ENCODE measurements at places on chromosomes 7 and 10. TPM values are rescaled to one million over a fixed set of nuclear protein-coding genes. Genes with fewer than 3 reads are reported as not detected.

- DNase-seq, result no peak
These were observed 35.2 kb upstream of the STOX1 start for GRCh38 chr10:68792115-68792514.

- DNase-seq, result no peak
These were observed 3.8 kb downstream of the SHTN1 start for GRCh38 chr10:117001144-117001543.

- DNase-seq, result peak; percentile 81
These were observed 62.3 kb upstream of the LBX1 start for GRCh38 chr10:101291331-101292193.

GRCh38 chr7:130292682-130293257, at the start of gene CPA4:
Gene CPA4 (plus strand): TSS chr7:130293161. CDS start chr7:130293181, 20 bp downstream.
- DNase-seq, result no peak

GRCh38 chr10:85888559-85888958, 478.0 kb downstream of the GRID1 start:
- DNase-seq, result no peak

GRCh38 chr7:82428186-82428961, 15.2 kb downstream of the CACNA2D1 start:
- DNase-seq, result no peak

GRCh38 chr10:652233-652632, 37.2 kb downstream of the DIP2C start:
- no peak for DNase-seq

DNA sequence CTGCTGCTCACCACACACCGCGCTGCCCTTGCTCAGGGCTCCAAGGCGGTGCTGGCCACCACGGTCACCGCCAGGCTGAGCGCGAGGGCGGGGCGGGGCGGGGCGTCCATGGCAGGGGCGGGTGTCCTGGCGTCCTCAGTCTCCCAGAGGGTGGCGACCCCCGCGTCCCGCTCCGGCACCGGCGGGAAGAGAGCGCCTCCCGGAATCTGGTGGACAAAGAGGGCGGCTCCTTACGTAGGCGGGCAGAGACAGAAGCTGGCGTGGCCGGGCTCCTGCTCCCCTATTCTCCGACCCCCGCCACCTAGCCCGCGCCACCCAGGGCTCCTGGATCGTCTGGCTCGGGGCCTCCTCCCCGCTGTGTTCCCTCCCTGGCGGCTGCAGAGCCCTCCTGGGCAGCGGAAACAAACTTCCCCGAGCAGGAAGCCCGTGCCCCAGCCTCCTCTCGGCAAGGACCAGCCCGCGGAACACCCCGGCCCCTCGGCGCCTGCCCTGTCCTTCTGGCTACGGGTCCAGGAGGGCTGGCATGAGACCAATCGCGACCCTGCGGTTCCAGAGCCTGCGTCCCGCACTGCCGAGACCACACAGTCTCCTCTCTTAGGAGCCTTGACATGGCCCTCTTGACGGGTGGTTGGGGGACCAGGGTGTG, 133.8 kb upstream of the ZNF92 start:
- peak; percentile 72 for DNase-seq

DNA sequence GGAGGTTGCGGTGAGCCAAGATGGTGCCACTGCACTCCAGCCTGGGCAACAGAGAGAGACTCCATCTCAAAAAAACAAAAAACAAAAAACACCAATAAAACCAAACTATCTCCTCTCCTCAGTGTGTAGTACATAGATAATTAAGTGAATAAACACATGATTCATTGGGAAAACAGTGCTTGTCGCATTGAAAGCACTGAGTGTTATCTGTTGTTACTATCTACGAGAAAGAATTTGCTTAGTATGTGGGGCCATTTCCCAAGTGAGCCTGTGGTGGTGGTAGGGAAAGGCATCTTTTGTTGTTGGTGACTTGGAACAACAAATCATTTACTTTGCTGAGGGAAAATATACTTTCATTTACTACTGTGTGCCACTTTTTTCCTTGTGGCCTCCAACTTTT, 42.6 kb downstream of the RSBN1L start:
- no peak for DNase-seq

GRCh38 chr7:112821345-112821744, 31.2 kb upstream of the TMEM168 start:
- DNase-seq, result no peak

DNA sequence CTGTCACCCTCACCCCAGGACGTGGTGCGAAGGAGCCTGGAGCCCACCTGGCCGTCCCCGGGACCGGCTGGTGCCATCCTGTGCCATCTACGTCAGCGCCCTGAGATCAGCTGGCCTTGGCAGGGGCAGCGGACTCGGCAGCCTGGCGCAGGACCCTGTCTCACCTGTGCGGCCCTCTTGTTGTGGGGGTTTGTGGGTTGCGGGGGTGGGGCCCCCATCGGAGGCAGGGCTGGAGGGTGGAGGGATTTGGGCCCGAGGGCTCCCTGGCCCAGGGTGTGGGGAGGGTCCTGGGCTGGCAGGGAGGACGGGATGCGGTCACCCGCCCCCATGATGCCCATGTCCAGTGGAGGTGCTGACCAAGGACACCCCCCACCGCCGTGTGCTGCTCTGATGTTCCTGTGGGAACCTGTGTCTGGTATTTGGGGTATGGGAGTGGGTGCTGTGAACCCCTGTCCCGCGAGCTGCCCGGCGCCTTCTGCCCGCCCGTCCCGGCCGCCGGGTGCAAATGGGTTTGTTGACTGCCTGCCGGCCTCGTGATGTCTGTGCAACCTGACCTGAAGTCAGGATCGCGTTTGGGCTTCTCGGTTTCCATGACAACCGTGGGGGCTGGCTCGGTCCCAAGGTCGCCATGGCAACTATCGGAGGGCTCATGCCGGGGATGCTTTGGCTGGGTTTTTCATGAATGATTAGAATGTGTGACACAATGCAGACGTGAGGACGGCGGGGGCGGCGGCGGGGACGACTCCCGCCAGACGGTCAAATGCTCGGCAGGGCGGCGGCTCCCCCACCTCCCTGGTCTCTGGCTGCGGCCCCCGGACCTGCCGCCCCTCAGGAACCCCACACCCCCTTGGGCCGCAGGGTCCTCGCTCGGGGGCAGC, 7.3 kb downstream of the MAFK start:
- peak; percentile 62 for DNase-seq

- no peak for DNase-seq
These were observed 69.6 kb downstream of the NRG3 start for GRCh38 chr10:81944609-81945008.

- DNase-seq, result no peak
These were observed 656.9 kb upstream of the FOXK1 start for GRCh38 chr7:4025210-4025609.

GRCh38 chr7:143511593-143512047, 33.9 kb downstream of the TAS2R41 start:
- no peak for DNase-seq

GRCh38 chr10:110843031-110843430, 28.7 kb upstream of the PDCD4 start:
- DNase-seq, result no peak

- no peak for DNase-seq
These were observed 13.6 kb downstream of the WBP1L start for GRCh38 chr10:102757323-102757722.

DNA sequence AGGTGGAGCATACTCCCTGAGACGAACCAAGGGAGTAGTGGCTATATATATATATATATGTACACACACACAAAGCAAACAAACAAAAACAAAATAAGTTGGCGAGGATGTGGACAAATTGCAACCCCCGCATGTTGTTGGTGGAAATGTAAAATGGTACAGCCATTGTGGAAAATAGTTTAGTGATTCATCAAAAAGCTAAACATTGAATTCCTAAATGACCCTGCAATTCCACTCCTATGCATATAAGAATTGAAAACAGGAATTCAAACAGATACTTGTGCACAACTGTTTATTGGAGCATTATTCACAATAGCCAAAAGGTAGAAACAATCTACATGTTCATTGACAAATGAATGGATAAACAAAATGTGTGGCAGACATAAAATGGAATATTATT, 407.9 kb downstream of the KCNMA1 start:
- DNase-seq, result no peak

- no peak for DNase-seq
These were observed 224.1 kb upstream of the FAM3C start for GRCh38 chr7:121620206-121620605.

- no peak for DNase-seq
These were observed 45.5 kb upstream of the CCDC3 start for GRCh38 chr10:13046851-13047528.

DNA sequence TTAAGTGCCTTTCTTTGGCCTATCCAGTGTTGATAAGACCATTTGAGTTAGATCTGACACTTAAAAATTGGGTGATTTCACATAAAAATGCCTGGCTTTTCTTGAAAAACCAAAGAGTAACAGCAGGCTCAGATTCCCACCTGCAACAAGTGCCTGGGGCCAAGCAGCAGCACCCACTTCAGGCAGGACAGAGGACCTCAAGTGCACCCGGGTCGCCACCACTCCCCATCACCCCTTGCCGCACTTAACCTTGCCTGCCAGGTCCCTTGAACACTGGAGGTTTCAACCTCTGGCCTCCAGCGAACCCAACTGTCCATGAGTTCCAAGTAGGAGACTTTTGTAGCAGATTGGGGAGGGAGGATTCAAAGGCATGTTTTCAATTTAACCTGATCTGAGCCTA, 30.8 kb downstream of the PDIA4 start:
- no peak for DNase-seq

DNA sequence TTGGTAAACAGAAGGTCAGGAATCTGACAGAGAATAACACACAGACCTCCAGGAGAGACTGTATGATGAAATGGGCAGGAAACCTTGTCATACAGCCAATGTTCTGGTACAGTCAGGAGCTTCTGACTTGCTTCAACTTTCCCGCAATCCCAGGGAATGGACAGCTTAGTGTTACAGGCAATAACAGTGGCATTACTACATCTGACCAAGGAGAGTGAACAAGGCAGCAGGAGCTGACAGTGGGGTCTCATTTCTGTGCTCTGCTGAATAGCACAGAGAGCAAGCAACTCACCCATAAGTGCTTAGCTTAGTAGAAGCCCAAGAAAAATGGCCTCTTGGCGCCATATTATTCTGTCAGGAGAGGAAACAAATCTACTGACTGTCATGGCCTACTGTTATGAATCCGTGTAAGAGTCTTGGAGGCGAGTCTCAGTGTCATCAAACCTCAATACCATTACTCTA, 186.2 kb upstream of the MTPN start:
- no peak for DNase-seq

GRCh38 chr7:90580051-90580450, 16.1 kb upstream of the CDK14 start:
- DNase-seq, result no peak

- no peak for DNase-seq
These were observed 73.2 kb downstream of the RNF216 start for GRCh38 chr7:5708271-5708670.

DNA sequence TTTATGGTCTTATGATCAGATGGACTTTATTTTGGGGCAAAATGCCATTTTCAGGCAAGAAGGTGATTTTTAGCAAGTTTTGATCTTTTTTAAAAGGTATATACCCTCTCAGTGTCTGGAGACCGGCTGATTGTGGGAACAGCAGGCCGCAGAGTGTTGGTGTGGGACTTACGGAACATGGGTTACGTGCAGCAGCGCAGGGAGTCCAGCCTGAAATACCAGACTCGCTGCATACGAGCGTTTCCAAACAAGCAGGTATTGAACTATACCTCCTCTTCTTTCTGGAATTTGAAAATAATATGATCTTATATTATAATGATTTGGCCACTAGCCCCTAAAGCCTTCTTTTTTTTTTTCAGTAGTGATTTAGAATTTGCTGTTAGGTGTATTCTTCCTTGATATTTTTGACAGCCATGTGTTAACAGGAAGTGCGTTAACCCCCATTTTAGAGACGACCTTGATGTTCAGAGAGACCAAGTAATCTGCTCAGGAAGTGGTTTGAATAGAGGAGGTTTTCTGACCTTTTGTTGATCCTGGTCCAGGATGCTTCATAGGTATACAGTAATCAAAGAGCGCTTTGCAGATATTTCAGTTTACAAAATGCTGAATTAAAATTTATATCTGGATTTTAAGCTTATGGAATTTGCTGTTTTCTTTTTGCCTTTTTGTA, 6.2 kb downstream of the BUB3 start:
- DNase-seq, result no peak

GRCh38 chr10:110221721-110222261, 14.4 kb downstream of the MXI1 start:
- DNase-seq, result peak; percentile 52

- DNase-seq, result no peak
These were observed 29.8 kb downstream of the BCAP29 start for GRCh38 chr7:107609811-107610261.

DNA sequence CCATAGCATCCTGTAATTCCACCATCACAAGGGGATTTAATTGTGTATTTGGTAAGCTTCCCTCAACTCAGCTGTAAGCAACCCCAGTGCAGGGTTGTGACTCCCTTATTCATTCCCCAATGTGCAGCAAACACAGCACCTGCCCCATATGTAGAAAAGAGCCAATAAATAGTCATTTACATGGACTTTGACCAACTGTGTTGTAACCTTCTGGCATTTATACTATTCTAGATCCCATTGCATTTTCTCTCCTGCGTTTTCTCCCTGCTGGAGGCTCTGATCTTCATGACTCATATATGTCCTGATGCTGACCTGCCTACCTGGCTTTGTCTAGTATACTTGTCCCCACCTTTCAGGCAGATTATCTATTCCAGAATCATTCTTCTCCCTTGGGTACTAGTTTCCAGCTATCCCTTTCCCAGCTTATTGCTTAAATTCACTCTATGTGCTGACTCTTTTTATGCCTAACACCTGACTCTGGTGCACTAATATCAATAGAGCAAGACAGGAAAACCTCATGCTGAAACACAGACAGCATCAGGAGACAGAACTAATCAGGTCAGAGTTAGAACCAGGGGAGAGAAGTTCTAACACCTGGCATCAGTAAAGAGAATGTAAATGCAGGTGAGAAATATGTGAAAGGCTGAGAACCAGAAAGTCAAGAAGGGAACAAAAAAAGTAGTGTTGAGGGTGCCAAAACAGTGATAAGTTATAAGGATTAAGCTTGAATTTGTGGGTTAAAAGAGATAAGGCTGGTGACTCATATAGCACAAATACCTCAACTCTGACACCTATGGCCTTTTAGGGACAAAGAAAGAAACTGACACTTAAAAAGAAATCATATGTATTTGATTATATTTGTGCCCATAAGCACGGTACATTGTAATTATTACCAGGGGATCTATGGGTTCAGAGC, 402.7 kb downstream of the IPMK start:
- DNase-seq, result no peak

Gene SEMA3C
- 136 TPM for total RNA-seq

Gene MKX
- total RNA-seq, result 0.31 TPM

Gene ADK
- total RNA-seq, result 24.4 TPM

Gene POU6F2
- total RNA-seq, result 5.6 TPM

Gene HYAL4
- total RNA-seq, result not detected

Gene LEP
- total RNA-seq, result not detected

Gene NUTM2E
- total RNA-seq, result 0.40 TPM

Gene TWIST1
- total RNA-seq, result 1.8 TPM

Gene PNLIPRP2
- not detected for total RNA-seq

All from progenitor cell of endocrine pancreas (in vitro differentiated cells).